D721Med (cell line): ENCODE measurements at places on chromosomes 7 and 10.

DNA sequence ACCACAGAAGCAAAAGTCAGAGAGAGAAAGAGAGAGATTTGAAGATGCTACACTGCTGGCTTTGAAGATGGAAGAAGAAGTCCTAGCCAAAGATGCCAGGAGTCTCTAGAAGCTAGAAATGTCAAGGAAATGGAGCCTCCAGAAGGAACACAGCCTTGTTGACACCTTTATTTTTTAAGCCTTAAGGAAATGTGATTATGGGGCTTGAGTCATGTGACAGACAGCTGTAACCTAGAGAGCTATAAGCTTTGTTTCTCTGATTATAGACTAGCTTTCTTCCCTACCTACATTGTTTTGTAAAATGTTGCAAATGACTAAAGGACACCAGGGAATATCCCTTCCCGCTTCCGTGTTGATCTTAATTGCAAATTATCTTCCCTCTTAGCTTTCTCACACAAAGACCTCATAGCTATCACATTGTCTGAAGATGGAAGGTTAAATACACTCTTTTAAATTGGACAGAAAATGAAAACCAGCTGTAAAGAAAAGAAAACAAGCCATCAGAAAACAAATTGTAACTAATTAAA lies 199.9 kb downstream of the ARHGAP12 start:
- no peak for DNase-seq

GRCh38 chr7:69654381-69654780 lies 56.1 kb downstream of the AUTS2 start:
- DNase-seq = no peak

DNA sequence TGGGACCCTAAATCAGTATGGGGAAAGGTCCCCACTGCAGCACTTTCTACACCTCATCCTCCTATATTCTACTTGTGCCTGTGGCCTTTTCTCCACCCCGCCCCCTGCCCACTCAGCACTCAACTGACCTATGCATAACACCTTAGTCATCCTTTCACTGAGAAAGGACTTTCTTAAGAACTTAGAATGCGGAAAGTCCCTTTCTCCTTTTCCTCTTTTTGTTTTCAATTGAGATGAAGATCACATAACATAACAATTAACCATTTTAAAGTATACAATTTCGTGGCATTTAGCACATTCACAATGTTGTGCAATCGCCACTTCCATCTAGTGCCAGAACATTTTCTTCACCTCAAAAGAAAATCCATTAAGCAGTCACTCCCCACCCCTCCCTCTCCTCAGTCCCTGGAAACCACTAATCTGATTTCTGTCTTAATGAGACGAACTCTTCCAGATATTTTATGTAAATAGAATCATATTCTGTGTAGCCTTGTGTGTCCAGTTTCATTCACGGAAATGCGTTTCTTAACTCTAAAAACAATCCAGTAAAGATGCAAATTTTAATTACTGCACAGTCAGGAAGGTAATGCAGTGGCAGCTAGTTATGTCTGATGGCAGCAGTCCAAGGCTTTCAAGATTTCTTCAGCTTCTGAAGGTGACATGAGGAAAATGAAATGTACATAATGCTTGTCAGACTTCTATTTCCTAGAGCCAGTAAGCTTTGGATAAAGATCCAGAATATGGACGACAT lies 41.7 kb downstream of the FAS start:
- no peak for DNase-seq

DNA sequence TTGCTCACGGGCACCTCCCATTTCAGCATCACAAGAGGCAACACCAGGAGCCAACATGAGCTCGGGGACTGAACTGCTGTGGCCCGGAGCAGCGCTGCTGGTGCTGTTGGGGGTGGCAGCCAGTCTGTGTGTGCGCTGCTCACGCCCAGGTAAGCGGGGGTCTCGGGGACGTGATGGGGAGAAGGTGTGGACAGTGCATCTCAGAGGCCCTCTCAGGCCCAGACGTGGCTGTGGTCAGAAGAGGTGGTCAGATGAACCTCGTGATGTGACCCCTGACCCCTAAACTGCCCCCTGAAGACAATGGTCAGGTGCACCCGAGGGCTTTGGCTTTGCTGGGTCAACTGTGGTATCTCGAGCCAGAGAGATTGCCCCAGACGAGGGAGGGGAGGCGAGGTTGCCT lies 6.1 kb downstream of the LAT2 start:
- DNase-seq = no peak

- no peak for DNase-seq
Observed at GRCh38 chr10:23065181-23065948, 30.0 kb upstream of the MSRB2 start.

DNA sequence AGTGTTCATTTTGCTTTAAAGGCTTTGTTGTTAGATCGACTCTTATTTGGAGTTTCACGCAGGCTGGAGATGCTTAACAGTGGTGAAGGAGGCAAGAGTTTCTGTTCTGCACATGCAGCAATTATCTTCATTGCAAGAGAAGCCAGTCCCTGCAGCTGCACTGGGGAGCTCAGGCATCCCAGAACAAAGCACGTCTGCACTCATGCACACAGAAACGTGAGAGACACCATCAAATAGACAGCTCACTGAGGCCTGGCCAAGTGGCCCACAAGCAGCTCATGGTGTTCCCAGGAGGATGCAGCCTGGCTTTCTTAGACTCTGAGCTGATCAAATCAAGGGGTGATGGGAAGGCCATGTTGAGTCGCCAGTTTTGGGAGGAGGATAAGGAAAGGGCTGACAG lies 246.1 kb downstream of the CREB5 start:
- no peak for DNase-seq

GRCh38 chr7:50710441-50711154 lies 72.1 kb downstream of the GRB10 start:
- DNase-seq = no peak

DNA sequence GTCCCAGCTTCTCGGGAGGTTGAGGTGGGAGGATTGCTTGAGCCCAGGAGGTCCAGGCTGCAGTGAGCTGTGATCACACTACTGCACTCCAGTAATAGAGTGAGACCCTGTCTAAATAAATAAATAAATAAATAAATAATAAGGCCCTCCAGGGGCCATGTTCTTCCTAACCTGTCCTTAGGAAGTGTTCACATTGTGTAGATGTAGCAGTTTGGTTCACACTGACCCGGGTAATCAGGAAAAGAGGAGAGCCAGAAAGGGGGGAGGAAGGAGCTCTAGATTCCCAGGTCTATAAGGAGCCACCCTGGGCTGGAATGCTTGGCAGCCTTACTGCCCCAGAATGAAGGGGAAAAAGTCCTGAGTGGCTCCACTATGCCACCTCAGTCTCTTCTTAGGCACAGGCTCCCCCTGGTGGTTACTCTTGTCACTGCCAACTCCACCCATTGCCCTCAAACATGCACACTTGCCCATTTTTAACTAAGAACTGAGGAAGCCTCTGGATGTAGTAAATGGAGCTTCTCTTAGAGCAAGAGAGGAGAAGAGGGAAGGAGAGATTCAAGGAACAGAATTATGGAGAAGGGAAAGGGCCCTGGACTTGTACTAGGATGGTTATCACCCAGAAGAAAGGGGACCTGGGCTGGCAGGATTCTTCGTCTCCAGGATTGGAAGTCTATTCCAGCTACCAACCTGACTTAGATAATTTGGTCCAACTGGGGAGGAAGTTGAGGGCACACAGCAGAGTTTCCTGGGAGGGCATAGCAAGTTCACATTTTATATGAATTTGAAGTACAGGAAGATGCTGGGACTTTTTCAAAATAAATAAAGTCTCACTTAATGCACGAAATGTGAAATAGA lies 7.8 kb downstream of the HPS6 start:
- peak; percentile 70 for DNase-seq

DNA sequence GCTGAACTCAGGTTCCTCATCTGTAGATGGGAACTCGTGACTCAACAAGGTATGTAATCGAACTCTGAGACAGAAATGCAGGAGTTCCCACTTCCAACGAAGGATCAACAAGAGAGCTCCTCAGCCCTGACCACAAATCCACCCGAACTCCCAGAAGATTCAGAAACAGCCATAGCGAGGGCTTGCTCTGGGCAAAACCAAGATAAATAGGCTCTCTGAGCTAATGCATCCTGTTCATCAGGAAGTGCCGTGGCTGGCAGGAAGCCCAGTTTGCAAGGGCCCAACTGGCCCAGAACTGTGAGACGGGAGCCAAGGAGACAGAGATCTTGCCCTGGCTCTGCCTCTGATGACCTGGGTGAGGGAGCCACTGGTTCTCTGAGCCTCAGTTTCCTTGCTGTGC lies 141.7 kb upstream of the PFKP start:
- no peak for DNase-seq

GRCh38 chr10:50369931-50370330 lies 118.6 kb upstream of the ASAH2 start:
- DNase-seq = no peak

DNA sequence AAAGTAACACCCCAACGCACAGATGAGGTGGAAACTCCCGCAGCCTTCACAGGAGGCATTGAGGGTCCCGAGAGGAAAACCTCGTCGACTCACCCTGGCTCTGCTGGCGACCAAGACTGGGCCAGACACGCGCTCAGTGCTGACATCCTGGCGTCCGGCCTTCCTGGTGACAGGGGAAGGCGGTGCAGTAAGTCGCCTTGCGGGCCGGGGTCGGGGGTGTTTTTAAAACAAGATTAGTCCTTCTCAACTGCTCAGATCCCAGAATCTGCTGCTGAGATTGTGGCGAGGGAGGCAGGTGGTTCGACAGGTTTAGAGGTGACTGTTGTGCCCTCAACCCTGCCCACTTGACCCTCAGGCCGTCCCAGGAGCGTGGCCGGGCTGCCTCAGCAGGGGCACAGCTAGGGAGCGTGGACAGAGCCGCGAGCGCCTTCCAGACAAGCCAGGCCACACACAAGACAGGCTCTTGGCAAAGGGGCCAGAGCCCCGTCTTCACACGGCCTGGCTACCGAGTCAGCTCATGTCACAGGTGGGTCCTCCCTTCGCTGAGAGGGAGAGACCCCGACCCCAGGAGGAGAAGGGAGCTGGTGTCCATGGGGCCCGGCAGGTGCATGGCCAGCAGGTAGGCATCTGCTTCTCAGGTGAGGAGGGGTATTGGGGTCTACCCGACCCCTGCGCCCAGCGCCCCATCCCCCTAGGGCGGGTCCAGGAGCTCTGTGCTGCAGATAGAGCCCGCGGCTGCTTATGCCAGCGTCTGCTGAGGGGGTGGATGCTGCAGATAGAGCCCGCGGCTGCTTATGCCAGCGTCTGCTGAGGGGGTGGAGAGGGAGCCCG lies 81.6 kb downstream of the DNAJB6 start:
- no peak for DNase-seq

GRCh38 chr10:61774031-61774430 lies 111.3 kb downstream of the CABCOCO1 start:
- DNase-seq = no peak

- no peak for DNase-seq
Observed at GRCh38 chr7:39353615-39354376, 212.4 kb upstream of the YAE1 start.

GRCh38 chr10:613271-614138 lies 76.0 kb downstream of the DIP2C start:
- DNase-seq = no peak

DNA sequence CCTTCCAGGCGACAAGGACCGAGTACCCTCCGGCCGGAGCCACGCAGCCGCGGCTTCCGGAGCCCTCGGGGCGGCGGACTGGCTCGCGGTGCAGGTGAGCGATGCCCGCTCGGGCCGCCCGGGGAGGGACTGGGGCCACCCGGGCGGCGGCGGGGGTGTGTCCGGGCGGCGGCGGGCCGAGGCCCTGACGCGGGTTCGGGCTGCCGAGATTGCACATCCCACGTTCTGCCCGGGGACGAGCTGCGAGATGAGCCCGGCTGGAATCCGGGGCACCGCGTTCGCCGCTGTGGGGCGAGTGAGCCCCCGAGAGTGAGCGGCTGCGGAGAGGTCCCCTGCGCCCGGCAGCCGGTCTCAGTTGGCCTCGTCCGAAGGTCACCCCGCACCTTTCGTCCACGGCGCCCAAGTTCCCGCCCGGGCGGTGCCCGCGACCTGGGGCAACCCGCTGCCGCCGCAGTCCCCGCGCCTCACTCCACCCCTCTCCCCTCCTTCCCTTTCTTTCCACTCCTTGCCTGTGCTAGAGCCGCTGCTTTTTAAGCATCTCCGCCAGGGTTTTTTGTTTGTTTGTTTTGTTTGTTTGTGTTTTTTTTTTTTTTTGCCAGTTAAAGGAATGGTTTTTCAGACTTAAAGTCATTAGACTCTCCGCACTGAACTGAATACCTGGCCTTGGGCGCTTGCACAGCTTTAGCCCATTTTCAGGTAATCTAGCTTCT lies 515 bp downstream of the RALA start:
- no peak for DNase-seq

GRCh38 chr10:36493516-36493880 lies 631.9 kb upstream of the ANKRD30A start:
- DNase-seq = no peak

- DNase-seq = peak; percentile 31
Observed at GRCh38 chr10:28432210-28432676, 100.7 kb upstream of the WAC start.

DNA sequence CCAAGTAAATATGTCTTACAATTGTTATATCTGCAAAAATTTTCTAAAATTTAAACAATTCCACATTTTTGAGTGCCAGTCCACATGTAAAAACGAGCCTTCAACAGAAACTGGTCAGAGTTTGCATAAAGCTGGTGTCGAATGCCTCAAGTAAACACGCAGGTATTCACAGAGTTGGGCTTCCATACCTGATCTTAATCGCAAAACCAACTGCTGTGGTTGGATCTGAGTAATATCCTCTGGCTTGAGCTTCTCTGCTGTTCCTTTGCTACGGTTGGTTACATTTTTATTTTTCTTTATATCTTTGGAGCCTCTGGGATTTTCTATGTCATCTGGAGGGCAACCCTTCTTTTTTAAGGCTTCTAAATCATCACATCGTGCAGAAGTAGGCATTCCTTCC lies 28.4 kb downstream of the ITGB1 start:
- DNase-seq = no peak

DNA sequence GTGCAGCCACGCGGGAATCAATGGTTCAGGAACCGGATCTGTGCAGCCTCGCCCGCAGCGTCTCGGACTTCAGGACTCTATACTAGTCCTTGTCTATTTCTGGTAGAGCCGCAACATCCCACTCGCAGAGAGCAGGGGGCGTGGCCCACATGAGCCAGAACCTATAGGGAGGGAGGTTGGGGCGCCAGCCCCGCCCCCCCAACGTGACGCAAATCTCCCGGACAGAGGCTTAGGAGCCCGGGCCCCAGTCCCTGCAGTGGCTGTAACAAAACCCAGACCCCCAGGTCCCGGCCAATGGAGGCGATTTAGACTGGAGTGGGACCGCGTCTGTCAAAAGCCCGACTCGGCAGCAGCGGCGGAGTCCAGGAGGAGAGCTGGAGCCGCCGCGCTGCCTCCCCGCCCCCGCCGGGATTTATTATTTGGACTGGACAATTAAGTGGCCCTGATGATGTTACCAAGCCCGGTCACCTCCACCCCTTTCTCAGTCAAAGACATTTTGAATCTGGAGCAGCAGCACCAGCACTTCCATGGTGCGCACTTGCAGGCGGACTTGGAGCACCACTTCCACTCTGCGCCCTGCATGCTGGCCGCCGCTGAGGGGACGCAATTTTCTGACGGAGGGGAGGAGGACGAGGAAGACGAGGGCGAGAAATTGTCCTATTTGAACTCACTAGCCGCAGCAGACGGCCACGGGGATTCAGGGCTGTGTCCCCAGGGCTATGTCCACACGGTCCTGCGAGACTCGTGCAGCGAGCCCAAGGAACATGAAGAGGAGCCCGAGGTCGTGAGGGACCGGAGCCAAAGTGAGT lies at the start of gene NKX2-3:
Gene NKX2-3, plus strand, starts transcription at position 256 of the 809 bp plus-strand sequence. Its CDS starts 190 bp downstream, at position 446.
- DNase-seq = peak; percentile 95
